Kidney (tissue), 22 donors: ENCODE measurements at places on chromosomes 2 and 18. TPM values are rescaled to one million over a fixed set of nuclear protein-coding genes. Genes with fewer than 3 reads are reported as not detected.

GRCh38 chr2:189783451-189783926 lies 650 bp downstream of the ORMDL1 start:
- DNase-seq = no peak

DNA sequence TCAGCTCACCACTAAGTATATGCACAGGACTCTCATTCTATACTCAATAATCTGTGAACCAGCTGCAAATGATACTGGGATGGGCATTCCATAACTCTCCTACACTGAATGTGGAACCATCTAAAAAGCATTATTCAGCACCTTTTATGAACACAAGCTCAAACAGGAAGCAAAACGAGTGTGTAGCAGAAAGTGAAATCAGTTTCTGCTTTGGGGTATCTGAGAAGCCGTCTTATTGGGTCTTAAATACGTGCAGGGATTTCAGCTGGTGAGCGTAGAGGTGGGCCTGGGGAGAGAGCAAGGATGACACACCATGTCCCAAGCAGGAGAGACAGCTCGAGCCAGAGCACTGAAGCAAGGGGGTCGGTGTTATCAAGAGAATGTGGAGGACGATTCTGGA lies 120.0 kb upstream of the TTN start:
- DNase-seq = no peak

GRCh38 chr18:54684784-54685183 lies 93.7 kb downstream of the DYNAP start:
- no peak for DNase-seq

DNA sequence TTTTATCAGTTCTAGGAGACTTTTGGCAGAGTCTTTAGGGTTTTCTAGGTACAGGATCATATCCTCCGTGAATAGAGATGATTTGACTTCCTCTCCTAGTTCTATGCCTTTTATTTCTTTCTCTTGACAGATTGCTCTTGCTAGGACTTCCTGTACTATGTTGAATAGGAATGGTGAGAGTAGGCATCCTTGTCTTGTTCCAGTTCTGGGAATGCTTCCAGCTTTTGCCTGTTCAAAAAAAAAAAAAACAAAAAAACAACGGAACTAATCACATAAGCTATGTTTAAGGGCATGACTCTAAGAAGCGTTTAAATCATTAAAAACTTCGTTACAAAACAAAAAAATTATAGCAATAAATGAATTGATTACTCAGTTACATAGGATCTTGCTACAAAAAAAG lies 145.7 kb downstream of the NUP35 start:
- no peak for DNase-seq

DNA sequence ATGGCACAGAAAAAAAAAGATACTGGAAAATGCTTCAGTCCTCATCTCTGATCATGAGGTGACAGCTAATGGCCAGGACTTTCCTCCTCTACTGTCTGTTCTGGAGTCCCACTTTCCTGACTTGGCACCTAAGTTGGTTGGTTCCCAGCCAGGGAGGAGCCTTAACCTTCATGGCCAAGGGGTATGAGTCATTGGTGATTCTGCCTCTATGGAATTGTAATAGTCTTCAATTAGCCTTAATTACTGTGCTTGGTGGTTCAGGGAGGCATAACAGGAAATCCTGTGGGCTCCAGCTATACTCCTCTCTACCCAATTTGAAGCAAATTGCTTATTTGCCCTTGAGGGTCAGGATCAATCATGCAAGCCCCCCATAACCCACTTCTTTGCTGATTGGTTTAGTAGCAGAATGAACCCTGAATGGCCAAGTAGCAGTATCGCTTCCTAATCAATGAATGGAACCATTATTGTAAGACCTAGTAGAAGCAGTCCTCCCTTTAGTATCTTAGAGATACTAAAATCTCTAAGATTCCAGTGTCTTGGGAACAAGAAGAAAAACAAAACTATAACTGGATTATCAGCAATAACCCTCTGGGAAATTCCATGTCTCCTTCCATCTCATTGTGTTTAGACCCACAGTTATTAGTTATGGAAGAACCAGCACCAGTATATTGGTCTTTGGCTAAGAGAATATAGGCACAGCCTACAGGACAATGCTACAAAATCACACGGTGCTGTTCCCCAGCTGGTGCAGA lies 109.0 kb downstream of the COL6A3 start:
- DNase-seq = no peak

DNA sequence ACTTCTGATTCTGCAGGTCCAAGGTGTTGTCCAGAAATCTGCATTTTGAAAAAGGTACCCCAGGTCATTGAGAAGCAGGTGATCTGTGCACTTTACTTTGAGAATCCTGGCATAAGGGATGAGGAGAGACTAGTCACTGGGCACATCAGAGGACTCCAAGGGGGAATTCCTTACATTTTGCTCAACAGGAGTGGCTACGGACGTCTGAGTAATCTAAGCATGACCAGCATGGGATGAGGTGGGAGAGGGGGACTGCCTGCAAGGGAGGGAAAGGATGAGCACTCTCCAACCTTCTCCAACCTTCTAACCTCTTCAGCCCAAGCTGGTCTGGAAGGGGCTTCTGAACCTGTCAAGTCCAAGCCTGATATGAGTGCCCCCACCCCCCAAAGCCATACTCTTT lies 55.5 kb downstream of the MARCHF4 start:
- no peak for DNase-seq

DNA sequence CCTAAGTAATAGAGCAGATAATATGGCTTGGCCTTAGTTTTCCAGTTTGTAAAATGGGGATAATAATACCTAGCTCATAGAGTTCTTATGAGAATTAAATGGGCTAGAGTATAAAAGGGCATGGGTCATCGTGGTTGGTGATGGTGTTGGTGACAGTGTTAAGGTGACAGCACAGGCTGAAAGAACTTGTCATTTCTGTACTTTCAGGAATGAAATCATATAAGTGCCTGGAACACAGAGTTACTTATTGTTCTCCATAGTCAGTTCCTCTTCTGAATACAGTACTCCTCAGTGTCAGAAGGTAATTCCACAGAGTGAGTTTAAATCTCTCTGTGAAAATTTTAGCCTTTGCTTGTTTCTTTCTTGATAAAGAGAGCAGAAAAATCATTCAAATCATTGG lies 42.4 kb downstream of the KIF5C start:
- DNase-seq = no peak

SERPINB2 gene
- not detected for total RNA-seq

ITGA4 gene
- total RNA-seq = 23.5 TPM

MOGAT1 gene
- not detected for total RNA-seq
